Renal cortex interstitium (tissue), 15 donors: ENCODE measurements at places on chromosomes 2 and 18. TPM values are rescaled to one million over a fixed set of nuclear protein-coding genes. Genes with fewer than 3 reads are reported as not detected.

Gene RGPD4
- polyA plus RNA-seq: not detected

- DNase-seq: no peak
Observed at GRCh38 chr2:186349508-186349907, 136.6 kb upstream of the ZC3H15 start.

DNA sequence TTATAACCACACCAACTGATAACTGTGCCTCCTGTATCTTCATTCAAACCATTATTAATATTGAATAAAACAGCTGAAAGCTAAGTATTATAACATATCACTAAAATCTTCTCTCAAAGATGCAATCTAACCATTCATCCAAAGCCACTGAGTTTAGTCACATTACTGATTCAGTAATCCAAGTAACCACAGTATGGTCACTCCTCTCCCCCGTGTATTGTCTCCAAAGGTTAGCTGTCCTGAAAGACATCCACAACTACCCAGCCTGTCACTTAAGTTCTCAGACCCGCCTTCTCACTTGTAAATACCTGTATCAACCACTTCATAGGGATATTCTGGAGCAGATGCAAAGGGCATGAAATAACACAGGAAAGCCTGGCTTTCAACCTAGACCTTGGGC is 213.4 kb upstream of the BOD1L2 start:
- DNase-seq: no peak

- no peak for DNase-seq
Observed at GRCh38 chr2:67459761-67460160, 62.6 kb downstream of the ETAA1 start.

Gene SRD5A2
- 0.08 TPM for polyA plus RNA-seq

DNA sequence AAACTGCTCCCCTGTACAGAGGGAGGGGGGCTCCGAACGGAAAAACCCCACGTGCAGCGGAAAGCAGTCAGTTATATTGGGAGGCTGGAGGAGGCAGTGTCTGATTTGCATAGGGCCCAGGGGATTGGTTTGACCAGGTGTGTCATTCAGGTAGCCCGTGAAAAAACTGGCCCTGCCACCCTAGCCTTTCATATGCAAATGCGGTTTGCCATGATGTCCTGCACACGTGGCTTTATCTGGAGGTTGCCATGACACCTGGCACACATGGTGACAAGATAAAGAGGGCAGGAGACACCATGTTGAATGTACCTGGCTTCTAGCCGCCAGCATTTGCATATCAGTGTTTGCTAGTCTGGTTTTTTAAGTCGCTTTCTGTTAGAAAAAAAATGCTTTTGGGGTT is 20.5 kb downstream of the SLC25A52 start:
- DNase-seq: no peak

DNA sequence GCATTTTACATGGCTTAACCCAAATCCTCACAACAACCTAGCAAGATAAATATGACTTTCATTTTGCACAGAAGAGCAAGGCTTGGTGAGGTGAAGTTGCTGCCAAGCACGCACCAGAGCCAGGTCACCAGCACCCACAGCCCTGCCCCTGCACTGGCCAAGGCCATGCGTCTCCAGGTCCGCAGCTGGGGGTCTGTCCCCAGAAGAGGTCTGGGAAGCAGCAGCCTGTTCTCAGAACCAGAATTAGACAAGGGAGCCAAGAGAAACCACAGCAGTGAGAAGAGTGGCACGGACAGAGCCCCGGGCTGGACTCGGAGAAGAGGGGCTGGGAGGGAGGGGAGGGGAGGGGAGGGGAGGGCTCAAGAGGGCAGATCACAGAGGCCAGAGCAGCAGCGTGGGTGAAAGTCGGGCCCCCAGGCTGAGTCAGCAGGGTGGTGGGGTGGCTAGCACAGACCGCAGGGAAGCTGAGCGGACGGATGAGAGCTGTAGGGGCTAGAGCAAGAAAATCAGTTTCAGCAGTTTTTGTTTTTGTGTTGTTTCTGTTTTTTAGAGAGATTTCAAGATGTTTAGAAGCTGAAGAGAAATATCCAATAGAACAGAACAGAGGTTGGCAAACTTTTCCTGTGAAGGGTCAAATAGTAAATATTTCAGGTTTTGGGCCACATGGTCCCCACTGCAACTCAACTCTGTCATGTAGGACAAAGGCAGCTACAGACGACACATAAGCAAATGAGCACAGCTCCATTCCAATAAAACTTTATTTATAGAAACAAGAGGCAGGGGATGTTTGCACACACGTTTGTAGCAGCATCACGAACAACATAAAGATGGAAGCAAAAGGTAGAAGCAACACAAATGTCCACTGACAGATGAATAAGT is 7.4 kb upstream of the MTERF4 start:
- no peak for DNase-seq

Gene APOB
- polyA plus RNA-seq: 3.1 TPM
